ENCODE measurements at places on chromosomes 2 and 18.

DNA sequence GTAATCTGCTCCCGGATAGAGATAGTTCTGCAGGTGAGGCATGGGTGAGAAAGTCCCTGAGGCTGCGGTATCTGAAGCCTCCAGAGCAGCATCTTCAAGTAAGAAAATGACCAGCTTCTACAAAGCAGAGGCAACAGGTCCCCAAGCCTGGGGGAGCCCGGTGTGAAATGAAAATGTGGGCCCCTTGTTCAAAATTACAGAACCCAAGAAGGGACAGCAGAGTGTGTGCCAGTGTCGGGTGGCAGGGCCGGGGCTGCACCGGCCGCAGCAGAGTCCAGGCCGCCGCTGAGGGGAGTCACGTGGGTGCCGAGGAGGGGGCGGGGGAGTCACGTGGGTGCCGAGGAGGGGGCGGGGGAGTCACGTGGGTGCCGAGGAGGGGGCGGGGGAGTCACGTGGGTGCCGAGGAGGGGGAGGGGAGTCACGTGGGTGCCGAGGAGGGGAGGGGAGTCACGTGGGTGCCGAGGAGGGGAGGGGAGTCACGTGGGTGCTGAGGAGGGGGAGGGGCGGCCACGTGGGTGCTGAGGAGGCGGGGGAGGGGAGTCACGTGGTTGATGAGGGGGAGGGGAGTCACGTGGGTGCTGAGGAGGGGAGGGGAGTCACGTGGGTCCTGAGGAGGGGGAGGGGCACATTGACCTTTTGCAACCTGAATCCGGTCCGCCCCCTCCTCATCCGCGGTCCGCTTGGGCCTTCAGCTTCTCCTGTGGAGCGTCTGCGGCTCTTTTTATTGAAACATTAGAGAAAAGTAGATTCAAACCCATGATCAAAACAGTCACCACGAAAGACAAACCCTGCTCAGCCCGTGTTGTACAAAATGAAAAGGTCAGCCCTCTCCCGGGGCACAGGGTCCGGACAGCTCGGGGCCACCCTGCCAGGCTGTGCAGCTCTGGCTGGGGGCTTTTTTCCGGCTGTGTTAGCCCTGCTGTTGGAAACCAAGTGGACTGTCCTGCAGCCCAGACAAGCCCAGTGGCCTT lies 10.4 kb downstream of the COLEC11 start:
- peak; percentile 31 for DNase-seq

DNA sequence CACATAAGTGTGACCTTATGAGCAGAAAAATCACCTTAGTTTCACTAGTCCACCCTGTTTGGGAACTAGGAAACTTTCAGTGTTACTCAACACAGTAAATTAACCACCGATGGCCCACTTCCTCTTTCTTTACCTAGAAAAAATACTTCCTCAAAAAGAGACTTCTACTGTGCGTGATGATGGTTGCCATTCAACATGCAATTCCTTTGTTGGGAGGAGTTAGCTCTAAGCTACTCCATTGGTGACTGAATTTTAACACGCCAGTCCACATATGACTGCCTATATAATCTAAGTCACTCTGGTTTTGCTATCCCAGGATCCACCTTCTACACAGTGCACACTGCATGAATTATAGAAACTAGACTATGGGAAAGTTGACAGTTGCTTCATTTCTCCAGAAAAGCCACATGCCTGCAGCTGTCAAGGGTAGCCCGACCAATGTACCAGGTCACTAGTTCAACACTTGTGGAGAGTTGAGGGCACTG lies 47.8 kb upstream of the REG3G start:
- DNase-seq = no peak

DNA sequence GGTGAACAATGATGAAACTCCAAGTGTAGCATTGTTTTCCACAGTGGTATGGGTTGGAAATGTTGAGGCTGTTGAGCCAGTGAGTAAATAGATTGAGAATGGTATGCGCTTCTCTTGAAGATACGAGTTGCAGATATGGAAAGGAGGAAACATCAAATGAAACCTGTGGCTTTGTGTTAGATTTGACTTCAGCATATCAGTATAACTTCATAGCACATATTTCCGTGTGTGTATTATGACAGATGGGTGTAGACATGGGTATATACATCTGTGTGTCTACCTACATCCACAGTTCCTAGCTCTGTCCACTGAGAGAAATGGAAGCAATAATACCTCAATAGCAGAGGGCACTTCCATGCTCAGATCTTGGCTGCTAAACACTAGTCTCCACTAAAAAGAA lies 8.0 kb downstream of the SNED1 start:
- DNase-seq = no peak

DNA sequence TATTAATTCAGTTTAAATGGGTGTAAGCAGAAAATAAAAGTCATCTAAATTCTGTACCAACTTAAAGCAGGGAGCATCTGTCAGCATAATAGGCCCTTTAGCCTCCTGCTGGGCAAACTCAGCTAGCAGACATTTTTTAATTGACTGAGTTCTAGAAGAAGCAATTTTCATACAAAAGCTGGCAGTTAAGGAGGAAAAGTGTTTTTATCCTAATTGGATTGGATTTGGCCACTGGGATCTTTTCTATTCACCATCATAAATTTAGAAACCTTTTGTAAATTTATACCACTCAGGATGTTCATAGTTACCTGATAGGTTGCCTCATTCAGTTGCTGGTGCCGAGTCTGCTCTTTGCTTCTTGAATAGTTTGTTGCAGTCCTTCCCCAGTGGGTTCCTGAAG lies 262.7 kb upstream of the FSIP2 start:
- peak; percentile 1 for DNase-seq

DNA sequence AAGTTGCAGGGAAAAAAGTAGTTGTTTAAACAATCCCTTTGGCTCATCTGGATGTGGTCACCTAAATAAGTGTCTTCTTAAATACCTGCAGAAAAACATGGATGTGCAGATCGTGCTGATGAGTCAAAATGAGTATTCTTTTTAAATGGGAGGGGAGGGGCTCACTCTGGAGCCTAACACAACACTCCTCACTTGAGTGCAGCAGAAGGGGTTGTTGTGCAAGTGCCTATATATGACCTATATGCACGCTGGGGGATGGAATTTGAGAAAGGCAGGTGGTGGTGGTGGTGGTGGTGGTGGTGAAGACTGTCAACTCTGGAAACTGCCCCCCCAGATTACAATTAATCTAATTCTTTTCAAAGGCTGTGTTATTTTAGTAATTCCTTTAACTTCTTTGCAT lies 77.9 kb upstream of the FAM124B start:
- DNase-seq = no peak

GRCh38 chr2:40827392-40827791 lies 375.5 kb upstream of the SLC8A1 start:
- DNase-seq = no peak

DNA sequence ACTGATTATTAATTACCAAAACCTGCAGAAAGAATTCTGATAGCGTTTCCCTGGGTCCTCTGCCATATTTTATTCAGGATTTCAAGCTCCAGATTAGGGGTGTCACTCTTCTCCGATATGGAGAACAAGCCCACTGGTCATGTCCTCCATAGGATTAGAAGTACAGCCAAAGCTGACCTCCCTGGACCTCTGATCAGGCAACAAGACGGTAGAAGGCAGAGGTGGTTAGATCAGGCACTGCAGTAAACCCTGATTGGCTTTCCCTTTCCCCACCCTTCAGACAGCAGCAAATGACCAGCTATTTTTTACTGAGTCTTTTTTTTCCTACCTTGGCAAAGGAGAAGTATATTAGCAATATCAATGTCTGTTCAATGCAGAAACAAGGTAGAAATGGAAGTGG lies 37.7 kb downstream of the SPC25 start:
- no peak for DNase-seq

DNA sequence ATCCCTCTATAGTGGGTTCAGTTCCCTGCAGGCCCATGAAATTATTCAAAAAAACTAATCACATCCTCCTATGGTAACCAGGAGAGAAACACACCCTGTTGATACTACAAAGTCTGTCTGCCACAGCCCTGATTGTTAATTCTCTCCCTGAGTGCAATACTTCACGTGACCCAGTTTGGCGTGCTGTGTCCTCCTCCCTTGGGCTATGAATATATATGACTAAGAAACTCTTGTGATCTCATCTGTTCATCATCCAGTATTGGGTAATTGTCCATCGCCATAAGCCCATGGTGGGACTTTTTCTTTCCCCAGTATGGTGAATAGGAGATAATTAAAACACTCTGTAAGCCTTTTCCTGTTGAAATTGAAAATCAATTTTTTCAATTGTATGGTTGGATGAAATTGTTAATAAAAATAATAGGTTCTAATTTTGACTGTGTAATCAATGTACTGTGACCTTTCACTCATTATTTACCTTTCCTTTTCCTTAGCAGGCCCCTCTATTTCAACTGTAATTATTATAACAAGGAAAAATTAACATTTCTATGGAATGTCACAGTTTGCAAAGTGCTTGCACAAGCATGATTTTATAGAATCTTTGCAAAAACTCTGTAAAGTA lies 1822.6 kb downstream of the SUCLG1 start:
- DNase-seq = no peak

Data from NCI-H1092 (cell line).